Pancreas (tissue), 10 donors: ENCODE measurements at places on chromosomes 5 and 9. TPM values are rescaled to one million over a fixed set of nuclear protein-coding genes. Genes with fewer than 3 reads are reported as not detected.

- peak; percentile 90 for DNase-seq
Measured at GRCh38 chr5:176837707-176838115, 27.4 kb downstream of the UNC5A start.

GRCh38 chr5:119017994-119018393, 29.6 kb upstream of the DTWD2 start:
- DNase-seq = no peak

DNA sequence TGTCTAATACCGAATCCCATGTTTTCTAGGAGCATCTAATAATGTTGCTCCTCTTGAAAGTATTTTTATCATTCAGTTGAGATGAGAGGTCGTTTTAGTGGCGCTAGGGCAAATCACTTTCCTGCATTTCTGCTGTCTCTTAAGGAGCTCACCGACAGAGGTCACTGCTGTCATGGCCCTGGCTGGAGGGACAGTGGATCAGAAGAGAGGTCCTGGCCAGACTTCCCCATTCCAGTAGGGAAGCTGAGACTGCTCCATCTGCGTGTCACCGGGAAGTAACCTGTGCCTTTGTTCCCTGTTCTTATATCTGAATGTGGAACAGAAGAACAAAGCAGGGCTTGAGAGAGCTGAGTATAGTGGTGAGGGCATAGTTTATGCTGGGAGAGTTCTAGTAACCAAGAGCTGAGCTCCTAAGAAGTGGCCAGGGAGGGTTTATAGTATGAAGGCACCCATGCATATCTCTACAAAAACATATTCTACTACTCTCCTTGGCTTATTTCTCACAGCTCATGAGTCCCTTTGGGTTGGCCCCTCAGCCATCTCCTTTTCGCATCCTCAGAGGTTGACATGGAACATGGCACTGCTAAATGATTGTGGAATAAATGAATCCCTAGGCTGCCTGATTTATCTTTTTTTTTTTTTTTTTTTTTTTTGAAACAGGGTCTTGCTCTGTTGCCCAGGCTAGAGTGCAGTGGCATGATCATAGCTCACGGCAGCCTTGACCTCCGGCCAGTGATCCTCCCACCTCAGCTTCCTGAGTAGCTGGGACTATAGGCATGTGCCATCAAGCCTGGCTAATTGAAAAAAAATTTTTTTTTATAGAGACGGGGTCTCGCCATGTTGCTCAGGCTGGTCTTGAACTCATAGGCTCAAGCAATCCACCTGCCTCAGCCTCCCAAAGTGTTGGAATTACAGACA, 27.2 kb downstream of the ATP6V0E1 start:
- DNase-seq = peak; percentile 27

GRCh38 chr5:107700481-107700880, 29.7 kb upstream of the EFNA5 start:
- DNase-seq = no peak

- DNase-seq = no peak
Measured at GRCh38 chr5:121009058-121009457, 545.0 kb downstream of the PRR16 start.

DNA sequence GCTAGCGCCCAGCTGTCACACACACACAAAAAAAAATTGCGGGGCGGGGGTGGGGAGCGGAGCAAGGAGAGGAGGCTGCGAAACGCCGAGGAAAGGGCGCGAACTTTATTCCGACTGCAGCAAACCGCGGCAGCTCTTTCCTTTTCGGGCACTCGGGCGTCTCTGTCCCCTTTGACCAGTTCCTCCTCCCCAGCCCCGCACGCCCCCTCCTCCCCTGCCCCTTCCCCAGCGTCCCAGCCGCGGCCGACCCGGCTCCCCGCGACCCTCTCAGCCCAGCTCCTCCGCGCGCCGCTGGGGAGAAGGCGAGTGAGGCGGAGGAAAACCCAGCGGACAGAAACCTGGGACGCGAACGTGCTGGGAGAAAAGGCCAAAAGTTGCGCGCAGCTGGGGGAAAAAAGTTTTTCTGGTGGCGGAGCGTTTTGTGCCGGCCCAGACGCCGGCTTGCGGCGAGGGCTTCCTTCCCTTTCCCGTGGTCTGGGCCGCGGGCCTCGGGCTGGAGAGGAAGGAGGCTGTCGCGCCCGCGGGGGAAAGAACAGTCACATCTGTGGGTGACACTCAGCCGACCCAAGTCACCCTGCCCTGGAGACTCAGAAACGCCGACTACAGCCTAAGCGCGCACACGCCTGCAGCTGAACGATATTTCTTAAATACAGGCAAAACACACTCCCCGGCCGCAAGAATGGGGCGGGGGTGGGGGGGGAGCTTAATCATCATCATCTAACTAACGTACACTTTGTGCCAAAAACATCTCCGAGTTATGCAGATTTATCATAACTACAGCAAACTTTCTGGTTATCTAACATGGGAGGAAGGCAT, 1.1 kb upstream of the BNC2 start:
- peak; percentile 45 for DNase-seq

DNA sequence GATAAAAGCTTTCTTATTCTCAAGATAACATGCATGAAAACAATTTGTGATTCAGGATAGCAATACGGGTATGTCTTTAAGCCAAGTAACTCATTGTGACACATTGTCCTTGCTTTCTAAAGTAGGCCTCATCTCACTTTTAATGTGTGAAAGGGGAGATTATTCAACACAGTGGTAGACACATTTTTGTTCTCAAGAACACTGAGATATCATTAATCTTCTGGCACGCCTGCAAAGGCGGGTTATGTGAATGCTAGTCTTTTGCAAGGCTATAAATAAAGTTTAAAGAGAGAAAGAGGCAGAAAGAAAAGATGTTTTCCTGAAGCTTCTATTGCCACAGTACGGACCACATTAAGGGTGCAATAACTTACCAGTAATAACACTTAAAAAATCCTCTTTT, 181.8 kb upstream of the MEF2C start:
- DNase-seq = no peak

DNA sequence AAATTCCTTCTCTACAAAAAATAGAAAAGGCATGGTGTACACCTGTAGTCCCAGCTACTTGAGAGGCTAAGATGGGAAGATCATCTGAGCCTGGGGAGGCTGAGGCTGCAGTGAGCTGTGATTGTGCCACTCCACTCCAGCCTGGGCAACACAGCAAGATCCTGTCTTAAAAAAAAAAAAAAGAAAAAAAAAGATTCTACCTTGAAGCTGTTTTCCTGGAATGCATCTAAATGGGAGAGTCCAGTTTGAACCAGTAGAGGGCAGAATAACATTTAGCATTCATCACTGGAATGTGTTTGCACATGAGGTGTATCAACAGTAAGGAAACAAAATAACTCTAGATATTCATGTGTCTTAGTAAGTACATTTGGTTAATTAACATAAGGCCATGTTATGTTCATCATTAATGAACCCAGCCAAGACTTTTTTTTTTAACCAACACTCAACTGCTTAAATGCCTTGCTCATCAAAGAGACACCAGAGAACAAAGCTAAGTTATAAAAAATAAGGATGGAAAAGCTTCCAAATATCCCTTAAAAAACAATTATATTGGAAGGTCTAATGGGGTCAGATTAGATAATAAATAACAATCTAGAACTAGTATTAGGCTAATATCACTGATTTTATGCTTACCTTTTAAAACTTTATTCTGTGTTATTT, 16.1 kb downstream of the IFNE start:
- DNase-seq = no peak

DNA sequence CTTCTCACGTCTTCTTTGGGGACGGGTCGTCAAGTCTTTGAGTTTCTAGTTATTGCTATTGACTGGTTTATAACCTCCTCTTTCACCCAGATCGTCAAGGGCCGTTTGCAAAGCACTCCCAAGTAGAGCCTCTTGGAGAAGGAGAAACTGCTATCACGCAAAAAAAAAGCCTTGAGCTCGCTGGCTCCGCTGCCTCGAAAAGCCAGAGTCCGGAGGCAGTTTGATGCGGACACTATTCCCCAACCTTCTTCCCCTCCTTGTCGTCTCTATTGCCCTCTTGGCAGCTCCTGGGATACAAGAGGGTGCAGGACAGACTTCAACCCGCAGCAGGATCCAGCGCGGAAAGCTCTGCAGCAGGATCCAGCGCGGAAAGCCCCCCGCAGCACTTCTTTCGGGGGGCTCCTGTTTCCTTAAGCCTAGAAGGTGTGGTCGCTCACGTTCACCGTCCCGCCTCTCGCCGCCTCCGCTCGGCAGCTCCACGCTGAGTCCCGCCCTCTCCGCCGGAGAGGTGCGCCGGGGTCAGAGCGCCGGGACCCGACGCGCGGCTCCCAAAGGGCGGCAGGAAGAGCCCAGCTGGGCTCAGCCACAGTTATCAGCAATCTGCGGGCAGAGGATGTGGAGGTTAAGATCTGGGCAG, at the start of gene PCDHAC1:
TSS of gene PCDHAC1 (plus strand) at position 494 of the 637 bp plus-strand sequence. CDS start 594 bp downstream, outside the sequence.
- DNase-seq = peak; percentile 79

DNA sequence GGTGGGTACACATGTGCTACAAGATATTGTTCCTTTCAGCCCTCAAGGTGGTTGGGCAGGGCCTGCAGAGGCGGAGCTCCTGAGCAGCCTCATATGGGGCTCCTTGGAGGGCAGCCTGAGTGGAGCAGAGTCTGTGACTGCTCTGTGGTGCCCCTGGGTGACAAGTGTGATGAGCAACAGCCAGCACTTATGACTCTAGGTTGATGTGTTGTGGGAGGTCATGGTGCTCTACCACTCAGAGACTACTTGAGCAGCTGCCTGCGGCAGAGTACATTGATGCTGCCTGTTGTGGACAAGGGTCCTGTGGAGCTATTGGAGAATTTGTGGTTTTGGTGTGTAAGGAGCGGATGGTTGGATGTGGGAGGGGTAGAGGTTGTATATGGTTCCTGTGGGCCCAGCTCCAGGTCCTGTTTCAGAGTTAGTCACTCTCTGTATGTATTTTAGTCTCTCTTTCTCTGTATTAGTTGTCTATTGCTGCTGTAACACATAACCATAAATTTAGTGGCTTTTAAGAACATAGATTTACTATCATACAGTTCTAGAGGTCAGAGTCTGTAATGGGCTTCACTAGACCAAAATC, 141.3 kb downstream of the SREK1 start:
- no peak for DNase-seq

GRCh38 chr5:54040804-54041203, 269.6 kb downstream of the ARL15 start:
- DNase-seq = no peak

DNA sequence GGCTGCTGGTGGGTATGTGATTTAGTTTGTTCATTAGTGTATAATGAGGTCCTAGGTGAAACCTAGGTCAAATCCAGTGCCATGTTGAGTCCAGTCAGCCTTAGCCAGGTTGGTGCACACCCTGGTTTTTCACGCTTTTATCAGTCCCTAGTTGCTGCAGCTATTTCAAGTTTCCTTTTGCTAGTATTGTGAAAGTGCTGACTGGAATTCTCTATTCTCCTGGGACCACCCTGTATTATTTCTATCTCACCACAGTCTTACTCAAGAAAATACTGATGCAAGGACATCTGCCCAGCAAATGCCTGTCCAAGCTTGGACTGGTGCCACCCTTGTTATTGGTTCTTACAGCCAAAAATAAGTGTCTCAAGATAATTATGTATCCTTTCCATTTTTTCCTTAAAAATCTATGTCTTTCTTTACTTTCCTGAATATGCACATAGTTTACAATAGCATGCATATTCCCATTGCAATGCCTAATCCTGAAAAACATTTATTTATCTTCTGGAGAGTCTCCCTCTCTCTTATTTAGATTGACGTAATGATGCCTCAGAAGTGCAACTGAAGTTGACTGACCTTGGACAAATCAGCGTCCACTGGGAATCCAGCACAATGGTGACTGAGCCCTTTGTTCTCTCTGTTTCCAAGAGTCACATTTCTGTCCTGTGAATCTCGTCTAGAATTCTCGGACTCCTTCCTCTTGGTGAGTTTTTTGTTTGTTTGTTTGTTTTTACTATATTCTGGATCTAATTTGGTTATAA, 1075.0 kb downstream of the CDH9 start:
- no peak for DNase-seq

- no peak for DNase-seq
Measured at GRCh38 chr5:179164331-179165311, 104.4 kb downstream of the ZNF354C start.

GRCh38 chr5:157758706-157759105, 15.2 kb downstream of the LSM11 start:
- DNase-seq = no peak

DNA sequence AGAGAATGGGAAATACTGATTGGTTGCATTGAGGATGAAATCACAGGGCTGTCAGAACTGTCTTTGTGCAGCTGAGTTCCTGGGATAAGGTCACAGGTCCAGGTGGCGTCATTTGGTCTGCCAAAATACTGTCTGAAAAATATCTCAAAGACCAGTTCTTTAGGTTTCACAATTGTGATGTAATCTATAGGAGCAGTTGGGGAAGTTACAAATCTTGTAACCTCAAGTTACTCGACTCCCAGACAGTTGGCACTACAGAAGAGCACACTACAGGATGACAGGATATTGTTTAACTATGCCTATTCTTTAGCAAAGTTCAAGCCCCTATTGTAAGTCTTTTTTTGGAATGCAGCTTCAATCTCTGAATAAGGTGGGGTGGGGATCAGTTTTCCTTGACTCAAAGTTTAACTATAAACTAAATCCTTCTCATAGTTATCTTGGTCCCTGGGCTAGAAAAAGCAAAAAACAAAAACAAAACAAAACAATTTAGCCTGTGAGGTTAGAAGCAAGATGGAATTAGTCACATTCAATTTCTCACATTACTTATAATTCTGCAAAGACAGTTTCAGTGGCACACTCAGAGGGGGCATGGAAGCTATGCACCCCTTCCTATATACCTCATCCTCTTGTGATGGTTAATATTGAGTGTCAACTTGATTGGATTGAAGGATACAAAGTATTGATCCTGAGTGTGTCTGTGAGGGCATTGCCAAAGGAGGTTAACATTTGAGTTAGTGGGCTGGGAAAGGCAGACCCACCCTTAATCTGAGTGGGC, 276.0 kb downstream of the AUH start:
- DNase-seq = no peak

DNA sequence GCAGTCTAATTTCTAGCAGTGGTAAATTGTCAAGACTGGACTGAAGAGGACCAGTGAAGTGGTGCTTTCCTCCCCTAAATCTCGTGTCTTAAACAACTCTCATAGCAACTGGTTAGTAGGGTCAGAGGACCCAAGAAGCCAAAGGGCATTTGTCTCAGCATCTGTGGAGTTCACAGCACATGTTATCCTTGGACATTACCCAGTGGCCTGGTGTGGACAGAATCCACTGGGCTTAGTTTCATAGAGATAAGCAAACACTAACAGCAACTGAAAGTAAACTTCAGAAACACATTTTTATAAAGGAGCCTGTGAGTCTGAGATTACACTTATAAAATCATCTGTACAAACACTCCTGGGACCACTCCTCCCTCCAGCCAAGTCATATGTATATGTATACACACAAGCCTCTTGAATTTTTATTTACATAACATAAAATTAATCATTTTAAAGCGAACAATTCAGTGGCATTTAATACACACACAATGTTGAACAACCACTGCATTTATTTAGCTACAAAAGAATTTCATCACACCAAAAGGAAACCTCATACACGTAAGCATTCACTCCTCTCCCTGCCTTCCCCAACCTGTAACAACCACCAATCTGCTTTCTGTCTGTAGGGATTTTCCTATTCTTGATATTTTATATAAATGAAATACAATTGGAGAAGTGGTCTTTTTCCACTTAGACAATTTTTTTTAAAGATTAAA, 457.8 kb downstream of the RASEF start:
- peak; percentile 41 for DNase-seq

OR13D1 gene
- total RNA-seq = not detected

ISCA1 gene
- 8.8 TPM for total RNA-seq

TLX3 gene
- not detected for total RNA-seq

PCDHGA12 gene
- 1.8 TPM for total RNA-seq

ZFYVE16 gene
- total RNA-seq = 7.9 TPM

TERT gene
- not detected for total RNA-seq

PPP3R2 gene
- total RNA-seq = not detected

UNC13B gene
- 27.5 TPM for total RNA-seq

SPATA6L gene
- 12.5 TPM for total RNA-seq

ACTBL2 gene
- total RNA-seq = 0.37 TPM

NDOR1 gene
- total RNA-seq = 6.8 TPM

FGD3 gene
- total RNA-seq = 8.8 TPM

STPG3 gene
- total RNA-seq = not detected

STK10 gene
- 4.7 TPM for total RNA-seq
